Esophagus squamous epithelium (tissue), 5 donors: ENCODE measurements at places on chromosomes 1 and 21.

DNA sequence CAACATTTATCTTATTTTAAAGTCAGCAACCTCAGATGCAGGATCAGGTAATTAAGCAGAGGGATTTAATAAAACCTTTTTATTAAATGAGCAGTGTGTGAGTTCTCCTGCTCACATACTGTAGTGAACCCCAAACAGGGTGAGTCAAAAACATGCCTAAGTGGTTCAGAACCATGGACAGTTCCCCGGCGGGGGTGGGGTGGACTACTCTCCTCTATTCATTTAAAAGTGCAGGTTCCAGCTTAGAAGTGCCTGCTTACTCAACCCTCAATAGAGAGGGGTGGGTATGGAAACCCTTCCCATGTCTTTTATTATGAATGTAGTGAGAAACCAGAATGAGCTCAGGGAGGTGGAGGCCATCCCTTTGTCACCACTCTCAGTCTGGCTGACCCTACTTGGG, 397.9 kb downstream of the HHAT start:
- DNase-seq: no peak

DNA sequence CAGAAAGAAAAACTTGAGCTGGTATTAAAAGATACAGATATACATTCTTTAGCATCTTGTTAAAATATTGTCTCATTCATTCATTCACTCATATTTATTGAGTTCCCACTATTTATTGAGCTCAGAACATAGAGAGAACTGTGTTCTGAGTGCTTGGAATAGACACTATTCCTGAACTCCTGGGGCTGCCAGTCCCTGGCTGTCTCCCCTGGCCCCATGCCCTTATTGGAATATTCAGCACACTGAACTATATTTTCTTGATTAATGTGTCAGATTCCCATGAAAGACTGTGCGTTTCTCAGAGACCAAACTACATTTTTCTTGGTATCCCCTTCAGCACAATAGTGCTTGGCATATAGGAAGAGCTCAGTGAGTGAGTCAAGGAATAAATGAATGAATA, 44.0 kb upstream of the DAB1 start:
- DNase-seq: no peak

DNA sequence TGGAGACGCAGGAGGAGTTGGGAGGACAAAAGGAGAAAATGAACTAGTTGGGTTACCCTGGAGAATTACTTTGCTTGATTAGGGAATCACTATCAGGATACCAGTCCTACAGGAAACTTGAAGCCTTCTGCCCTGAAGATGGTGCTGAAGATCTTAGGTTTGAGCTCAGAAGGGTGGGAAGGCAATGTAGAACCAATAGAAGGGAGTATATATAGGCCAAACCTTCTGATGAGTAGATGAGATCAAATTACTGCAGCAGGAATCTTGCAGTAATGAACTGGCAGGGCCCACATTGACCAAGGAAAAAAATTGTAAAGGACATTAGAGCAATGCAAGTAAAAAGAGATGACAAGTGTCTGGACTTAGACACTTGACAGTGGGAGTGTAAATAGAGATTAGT, 116.3 kb upstream of the CACYBP start:
- DNase-seq: no peak

DNA sequence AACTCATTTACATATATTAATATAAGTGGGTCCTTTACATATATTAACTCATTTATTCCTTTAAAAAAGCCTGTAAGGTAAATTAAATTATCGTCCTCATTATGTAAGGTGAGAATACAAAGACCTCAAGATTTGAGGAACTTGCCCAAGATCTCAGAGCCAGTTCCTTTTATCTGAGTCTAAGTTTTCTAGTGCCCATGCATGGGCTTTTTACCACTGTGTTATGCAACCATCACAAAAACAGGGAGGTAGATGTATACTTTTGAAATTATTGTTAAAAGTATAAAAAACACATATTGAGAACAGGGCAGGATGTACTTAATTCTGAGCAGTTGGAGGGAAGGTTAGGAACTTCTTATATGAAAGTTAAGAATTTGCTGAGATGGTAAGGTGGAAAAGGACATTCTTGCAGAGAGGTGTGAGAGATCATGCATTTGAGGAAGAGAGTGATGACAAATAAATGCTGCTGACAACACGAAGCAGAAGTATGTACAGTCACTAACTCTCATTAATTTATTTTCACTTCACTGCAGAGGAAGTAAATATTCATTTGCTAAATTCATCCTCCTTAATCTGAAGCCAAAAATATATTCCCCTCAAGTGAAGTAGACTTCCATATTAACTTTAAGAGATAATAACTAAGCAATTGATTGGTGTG, 28.9 kb upstream of the LYPLAL1 start:
- no peak for DNase-seq

GRCh38 chr1:57423135-57423655, 665 bp downstream of the DAB1 start:
- DNase-seq: no peak

- no peak for DNase-seq
Measured at GRCh38 chr1:15225461-15225860, 21.6 kb upstream of the FHAD1 start.

- no peak for DNase-seq
Measured at GRCh38 chr1:58864654-58865053, 80.8 kb upstream of the JUN start.

DNA sequence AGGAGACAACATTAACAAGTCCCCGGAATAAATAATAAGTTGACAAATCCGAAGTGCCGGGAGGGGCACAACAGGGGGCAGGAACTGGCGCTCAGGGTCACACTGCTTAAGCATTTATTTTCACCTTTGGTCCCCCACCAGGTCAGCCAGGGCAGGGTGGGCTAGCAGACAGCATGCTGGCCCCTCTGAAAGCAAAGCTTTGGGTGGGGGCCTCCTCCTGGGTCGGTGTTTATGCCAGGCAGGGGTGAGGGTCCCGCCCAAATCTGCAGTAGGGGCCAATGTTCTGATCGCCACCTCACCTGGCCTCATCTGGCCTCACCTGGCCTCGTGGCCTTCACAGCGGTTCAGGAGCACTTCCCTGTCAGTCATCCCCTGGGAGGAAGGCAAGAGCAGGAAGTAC, 8.2 kb upstream of the FAM131C start:
- DNase-seq: no peak

GRCh38 chr1:13892671-13893325, 192.8 kb downstream of the PRDM2 start:
- DNase-seq: no peak

DNA sequence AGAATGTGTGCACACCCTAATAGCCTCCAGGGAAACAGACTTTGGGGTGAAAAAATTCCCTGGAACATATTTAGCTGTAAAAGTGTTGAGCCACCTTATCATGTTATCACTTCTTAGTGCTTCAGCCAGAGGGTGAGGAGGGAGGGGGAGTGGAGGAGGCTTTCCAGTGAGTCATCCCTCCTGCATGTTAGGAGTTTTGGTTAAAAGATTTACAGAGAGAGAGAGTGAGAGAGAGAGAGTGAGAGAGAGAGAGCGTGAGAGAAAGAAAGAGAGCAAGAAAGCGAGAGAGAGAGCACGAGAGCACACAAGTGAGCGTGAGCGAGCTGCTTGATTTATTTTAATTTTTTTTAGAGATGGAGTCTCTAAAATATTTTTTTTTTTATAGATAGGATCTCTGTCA, 13.5 kb upstream of the CACNA1E start:
- no peak for DNase-seq

DNA sequence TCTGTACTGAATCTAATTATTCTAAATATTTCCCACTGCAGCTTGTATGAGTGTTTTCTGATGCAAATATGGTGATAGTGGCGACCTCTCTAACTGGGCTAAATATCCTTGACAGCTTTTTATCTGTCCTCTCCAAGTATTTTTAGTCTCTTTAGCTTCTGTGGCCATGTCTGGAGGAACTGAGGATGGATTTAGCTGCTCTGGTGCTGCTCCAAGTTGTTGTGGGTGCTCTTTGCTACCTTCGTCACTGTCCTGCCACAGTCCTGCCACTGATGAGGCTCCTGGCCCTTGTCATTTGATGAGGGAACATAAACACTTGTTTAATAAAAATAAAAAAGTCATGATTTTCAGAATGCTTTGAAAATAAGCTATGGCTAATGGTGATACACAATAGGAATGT, 15.9 kb downstream of the CAMTA1 start:
- no peak for DNase-seq

DNA sequence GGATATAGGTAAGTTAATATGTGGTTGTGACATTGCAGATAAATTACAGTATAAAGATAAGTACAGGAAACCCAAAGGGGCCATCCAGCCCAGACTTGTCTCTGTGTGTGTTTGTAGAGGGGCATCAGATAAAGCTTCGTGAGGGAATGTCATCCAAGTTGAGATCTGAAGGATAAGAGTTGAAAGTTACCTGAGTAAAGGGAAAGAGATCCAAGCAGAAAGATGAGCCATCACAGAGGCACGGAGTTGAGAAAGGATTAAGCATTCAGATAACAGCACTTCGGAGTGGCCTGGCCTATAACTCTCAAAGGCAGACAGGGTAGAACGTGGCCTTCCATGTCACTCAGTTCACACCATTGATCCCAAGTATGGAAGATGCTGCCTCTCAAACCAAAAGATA, 749.1 kb downstream of the ADGRL2 start:
- no peak for DNase-seq

DNA sequence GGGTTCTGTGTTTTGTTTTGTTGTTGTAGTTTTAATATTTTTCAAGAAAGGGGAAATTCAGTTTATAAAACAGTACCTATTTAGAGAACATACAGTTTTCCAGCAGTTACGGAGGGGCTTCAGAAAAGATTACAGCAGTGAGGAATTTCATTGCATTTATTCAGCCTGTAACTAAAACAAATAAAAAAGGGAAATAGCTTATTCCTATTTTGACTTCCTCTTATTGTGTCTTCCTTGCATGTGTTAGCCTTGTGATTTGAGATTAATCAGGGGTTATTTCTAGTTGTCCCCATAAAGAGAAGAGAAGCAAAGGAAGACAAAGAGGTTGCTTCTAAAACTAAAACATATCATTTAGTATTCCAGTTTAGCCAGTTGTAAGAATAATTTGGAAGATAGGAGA, 35.0 kb downstream of the CTTNBP2NL start:
- no peak for DNase-seq

- DNase-seq: no peak
Measured at GRCh38 chr1:5928714-5929400, 63.4 kb downstream of the NPHP4 start.

DNA sequence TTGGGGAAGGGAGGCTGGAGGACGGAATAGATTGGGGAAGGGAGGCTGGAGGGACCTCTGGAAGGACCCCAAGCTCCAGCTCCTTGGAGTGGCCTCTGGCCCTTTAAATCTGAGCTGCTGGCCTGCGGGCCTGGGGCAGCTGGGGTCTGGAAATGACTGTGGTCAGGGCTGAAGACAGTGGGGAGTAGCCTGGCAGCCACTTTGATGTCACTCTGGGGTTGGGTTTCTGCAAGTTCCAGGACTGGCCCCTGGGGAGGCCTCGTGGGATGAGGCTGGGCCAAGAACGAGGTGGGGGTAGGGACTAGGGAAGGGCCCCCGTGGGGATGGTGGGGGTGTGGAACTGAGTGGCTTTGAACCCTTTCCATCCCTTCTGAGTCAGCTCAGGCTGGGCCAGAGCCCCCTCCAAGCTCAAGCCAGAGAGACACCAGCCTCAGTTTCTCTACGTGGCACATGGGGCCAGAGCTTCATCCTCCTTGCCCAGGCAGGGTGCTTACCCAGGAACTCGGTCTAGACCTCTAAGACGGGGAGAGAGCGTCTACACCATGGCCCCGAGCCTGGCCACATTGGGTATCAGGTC, 59.7 kb downstream of the ALPL start:
- DNase-seq: no peak

DNA sequence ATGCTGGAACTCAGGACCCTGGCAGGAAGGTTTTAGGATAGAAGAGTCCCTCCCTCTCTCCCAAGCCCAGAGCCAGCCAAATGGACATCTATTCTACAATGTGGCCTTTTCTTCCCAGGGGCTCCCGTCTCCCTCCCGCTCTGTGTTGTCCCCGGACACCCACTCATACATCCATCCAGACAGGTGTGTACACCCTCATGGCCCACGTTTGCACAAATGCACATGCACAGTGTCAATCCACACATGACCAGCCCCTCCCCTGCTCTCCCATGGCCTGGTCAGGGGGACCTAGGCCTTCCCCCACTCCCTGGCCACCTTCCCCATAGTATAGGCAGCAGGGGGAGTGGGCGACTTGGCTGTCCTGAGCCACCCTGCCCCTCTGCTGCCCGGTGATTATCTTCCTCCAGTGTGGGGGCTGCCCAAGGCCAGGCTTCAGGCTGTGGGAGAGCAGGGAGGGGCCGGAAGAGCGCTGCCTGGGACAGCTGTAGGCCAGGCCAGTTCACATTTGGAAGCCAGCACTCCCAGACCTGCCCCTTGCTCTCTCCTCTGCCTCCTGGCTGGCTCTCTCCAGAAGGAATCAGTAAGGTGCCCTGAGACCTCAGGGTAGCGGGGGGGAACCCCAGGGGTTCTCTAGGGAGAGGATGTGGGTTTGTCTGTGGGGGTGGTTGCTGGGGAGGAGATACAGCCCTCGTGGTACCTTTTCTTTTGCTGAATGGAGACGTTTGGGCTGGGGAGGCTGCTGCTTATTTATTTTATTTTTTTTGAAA, 4.1 kb upstream of the PTPN7 start:
- DNase-seq: no peak

DNA sequence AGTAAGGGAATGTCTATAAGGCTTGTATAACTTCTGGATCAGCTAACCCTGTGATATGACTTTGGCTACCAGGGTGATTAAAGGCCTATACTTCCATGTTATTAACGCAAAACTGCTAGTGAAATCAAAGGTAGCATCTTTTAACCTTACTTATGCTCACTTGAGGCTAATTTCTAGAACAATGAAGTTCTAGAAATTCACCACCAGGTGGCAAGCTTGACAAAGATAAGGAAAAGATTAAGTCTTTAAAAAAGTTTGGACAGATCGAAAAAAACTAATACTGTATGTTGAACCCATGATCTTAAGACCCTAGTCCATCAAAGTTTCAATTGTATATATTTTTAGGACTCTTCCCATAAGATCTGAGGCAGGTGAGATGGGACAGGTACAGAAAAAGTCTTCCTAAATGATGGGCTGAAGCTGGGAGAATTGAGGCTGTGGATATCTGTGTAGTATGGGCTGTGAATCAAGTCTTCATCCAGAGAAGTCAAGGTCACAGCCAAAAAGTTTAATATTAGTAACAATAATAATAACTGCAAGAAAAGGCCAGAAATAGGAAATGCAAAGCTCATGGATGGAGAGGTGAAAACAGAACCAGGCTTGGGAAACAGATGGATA, 18.8 kb downstream of the KYAT3 start:
- no peak for DNase-seq

- DNase-seq: no peak
Measured at GRCh38 chr1:19467199-19468187, 17.8 kb downstream of the CAPZB start.

- no peak for DNase-seq
Measured at GRCh38 chr1:226890331-226891108, 20.1 kb downstream of the PSEN2 start.

GRCh38 chr21:15425049-15425448, 304.7 kb upstream of the USP25 start:
- no peak for DNase-seq

DNA sequence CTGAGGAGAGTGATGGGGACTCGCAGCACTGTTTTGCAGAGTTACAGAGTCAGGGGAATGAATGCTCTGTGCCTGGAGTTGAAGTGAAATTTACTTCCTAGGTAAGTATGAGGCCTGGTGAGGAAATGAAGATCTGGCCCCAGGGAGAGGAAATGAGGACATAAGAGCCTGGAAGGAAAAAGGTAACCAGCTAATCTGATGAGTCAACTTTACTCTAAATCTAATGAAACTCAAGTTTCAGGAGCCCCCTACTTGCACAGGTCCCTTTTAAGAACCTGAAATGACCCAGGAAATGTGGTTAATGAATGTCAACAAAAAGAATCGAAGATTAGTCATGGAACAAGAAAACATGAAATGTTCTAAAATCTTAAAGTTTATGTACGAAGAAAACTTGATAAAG, 599.0 kb downstream of the AGBL4 start:
- no peak for DNase-seq

- DNase-seq: no peak
Measured at GRCh38 chr1:180851995-180852887, 60.5 kb upstream of the KIAA1614 start.
